Putamen (tissue), 1 donor: ENCODE measurements at places on chromosomes 1 and 21.

GRCh38 chr1:121443001-121443540 lies 258.3 kb downstream of the SRGAP2C start:
- no peak for DNase-seq

- no peak for DNase-seq
Observed at GRCh38 chr21:42731264-42732032, 78.0 kb downstream of the PDE9A start.

DNA sequence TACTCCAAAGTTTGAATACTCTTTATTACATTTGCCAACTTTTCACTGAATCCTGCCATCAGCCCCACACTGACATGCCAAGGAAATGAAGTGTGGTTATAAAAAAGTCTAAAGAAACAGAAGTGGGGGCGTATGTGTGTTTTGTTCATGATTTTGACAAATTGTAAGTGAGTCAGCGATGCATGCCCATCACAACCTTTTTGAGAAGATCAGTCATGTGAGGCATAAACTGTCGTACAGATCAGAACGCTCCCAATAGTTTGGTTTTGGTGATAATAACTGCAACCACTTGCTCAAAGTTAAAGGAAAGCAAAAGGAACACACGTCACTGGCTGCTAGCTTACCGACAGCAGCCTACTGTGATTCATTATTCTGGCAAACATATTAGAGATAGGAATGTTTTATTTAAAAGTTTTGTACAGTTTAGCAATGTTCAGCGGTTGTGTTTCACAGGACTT lies 95.6 kb downstream of the RGS2 start:
- DNase-seq: no peak

GRCh38 chr1:226643611-226644540 lies 95.2 kb downstream of the ITPKB start:
- DNase-seq: no peak

DNA sequence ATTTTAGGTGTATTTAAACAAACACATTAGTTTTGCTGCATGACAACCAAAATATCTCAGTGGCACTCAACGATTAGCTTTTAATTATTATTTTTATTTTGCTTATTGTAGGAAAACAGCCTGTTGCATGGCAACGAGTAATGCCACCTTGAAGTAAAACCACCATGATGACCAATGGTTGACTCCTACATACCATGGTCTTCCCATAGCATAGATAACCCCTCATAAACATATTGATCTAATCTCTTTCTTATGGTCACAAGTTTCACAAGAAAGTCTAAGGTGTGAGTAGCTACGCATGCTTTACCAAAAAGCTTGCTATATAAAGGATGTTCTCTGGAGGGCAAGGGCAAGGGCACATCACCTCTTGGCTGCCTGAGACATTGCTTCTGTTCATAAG lies 61.5 kb upstream of the PTBP2 start:
- DNase-seq: no peak

GRCh38 chr1:235642011-235642942 lies 7.3 kb downstream of the GNG4 start:
- no peak for DNase-seq

DNA sequence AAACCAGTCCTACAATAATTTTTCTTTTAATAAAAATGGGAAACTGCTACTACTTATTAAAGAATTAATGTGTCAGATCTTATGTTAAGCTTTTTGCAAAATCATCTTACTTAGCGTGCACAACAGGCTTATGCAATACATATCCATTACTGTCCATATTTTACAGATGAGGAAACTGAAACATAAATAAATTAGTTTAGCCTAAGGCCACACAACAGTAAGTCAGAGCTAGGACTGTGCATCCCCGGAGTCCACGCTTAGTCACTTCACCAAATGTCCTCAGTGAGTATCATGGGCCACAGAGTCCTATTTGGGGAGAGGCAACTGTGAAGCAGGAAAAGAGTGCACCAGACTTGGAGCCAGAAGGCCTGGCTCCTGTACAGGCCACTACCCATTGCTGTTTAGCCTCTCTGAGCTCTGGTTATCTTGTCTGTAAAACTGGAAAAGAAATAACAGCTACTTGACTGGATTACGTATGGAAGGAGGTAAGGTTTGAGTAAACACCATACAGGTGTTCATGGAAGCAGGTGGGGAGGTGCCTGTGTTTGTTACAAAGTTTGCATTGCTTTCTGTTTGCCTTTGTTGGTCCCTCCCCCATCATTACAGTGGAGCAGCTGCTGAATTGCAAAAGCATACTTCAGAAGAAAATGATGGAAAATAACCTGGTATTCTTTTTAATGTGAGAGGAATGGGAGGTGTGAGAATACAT lies 192.8 kb downstream of the FCRL5 start:
- DNase-seq: no peak

- DNase-seq: no peak
Observed at GRCh38 chr1:93692026-93692425, 10.4 kb upstream of the BCAR3 start.

- DNase-seq: no peak
Observed at GRCh38 chr1:4529446-4530165, 124.8 kb upstream of the AJAP1 start.

- no peak for DNase-seq
Observed at GRCh38 chr1:36769886-36770830, 264.2 kb downstream of the GRIK3 start.

DNA sequence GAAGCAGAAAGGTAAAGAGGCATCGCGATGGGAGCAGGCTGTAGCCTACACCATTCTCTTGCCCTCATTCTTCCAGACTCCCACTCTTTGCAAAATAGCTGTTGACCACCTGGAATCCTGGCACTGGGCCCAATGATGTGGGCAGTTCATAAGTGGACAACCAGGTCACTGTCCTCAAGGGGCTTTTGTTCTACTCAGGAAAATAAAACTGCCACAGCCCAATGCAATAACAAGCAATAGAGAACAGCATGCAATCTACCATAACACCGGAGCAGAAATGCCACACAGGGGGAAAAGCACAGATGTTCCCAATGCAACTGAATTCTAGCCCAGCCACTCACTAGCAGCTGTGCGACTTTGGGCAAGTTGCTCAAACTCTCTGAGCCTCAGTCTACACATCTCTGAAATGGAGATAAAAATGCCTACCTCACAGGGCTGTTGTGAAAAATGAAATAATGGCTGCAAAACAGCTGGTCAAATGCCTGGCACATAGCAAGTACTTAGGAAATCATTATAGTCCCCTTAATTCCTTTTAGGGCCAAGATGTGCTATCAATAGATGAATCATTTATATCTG lies 56.7 kb downstream of the NENF start:
- DNase-seq: no peak

- no peak for DNase-seq
Observed at GRCh38 chr1:178997428-178997827, 28.3 kb upstream of the FAM20B start.

GRCh38 chr1:67705735-67706453 lies 20.9 kb downstream of the GADD45A start:
- DNase-seq: no peak

DNA sequence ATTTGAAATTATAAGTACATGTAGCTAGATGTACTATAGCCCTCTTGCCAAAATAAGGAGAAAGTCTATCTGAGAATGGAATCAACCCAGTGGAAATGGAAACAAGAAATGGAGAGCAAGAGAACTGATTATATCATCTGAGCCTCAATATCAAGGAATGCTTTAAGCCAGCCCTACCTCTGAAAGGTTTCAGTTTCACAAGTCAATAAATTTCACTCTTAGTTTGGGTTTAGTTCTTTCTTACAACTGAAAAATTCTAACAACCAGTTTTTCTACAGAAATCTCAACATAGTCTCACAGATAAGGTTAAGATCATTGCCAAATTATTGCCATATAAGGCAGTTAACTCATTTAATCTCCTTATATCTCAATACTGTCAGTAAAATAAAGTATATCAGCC lies 80.0 kb downstream of the EPS15 start:
- DNase-seq: no peak

DNA sequence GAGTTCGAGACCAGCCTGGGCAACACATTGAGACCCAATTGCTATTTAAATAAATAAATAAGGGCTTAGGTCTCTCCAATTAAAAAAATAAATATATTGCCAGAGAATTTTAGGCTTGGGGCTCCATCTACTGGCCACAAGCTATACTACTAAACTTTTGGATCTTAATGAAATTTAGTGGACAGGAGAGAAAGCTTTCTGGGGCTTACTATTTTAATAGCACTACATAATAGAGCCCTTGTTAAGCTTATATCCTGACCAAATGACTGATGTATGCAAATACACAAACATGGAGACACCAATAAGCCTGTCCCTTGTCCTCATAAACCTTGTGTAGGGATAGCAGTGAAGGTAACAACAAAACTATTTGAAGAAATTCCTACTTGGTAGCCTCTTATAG lies 18.4 kb downstream of the CCT3 start:
- DNase-seq: no peak

DNA sequence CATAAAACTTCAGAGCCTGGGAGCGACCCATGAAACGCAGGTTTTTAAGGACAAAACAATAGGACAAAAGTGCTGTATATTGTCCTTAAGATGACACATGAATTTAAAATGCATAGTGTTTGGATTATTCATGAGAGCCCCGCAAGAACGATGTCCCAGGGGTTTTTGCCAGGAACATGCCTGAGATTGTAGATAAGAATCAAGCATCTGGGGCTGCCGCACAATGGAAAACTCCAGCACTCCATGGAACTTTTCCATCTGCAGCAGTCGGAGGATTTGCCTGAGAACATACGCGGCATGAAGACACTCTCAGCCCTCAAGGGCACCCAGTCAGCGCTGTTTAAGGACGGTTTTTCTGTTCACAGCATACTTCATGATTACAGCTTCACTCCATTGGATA lies 5.3 kb upstream of the ERG start:
- no peak for DNase-seq

- DNase-seq: no peak
Observed at GRCh38 chr1:55051621-55052020, 12.3 kb downstream of the PCSK9 start.

- DNase-seq: peak; percentile 94
Observed at GRCh38 chr21:32306021-32306780, 7.5 kb downstream of the MRAP start.

DNA sequence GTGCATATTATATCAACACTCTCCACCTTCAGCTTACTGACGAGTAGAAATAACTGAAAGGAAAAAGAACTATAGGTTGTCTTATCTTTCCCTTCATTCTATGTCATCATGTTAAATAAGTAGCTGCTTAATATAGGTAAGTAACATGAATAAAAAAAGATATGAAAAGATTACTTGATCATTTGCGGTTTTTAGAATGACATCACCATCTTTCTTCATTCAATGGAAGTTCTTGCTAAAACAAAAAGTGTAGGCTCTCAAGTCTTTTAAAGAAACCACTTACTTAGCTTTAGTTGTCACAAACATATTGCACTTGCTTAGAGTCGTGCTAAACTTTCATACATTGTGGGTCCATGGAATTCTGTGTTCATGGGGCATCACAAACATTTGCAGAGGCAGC lies 331.1 kb upstream of the DEPDC1 start:
- DNase-seq: no peak

- no peak for DNase-seq
Observed at GRCh38 chr1:59105548-59106507, 191.1 kb upstream of the FGGY start.

GRCh38 chr1:52546852-52547251 lies 6.0 kb downstream of the TUT4 start:
- DNase-seq: no peak

DNA sequence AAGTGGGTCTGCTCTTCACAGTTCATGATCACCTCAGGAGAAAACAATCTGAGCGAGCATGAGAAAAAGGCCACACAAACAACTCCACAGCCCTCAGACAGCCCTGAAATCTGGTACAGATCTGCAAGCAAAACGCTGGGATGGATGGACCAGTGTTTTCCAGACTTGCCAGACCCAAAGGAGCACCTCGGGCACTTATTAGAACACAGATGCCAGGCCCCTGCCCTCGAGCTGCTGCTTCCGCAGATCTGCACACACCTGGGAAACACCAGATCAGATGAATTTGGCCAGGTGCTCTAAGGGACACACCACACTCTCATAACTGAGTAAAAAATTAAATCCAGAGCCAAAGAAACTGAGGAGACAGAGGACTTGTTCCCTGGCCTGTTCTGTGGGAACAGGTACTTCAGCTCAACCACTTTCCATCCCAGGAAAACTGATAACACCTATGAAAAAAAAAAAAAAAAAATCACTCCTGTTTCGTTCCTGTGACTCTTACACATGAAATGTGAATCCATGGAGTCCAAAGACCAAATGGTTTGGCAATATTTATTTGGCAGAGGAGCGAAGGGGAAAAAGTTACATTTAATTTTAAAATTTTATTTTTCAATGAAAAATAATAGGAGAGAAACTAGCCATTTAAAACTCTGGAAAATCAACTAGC lies 202.9 kb upstream of the ESRRG start:
- DNase-seq: no peak

DNA sequence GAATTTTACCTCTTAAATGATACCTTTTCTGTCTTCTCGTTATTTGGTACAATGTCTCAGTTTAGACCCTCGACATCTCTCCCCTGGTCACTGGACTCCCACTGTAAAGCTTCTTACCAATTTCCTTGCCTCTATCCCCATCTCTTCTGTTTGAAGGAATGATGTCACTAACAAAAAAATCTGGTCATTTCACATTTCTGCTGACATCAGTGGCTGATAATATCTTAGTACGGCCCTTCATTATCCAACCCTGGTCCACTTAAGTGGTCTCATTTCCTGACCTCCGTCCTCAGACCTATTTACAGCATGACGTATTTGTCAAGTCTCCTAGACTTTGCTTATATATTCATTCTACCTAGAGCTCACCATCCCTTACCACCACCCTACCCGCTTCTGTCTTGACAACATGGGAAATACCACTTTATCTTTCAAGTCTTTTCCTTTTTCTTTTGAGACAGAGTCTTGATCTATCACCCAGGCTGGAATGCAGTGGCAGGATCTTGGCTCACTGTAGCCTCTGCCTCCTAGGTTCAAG lies 60.9 kb downstream of the C1orf21 start:
- no peak for DNase-seq
